EL (cell line): ENCODE measurements at places on chromosomes 6 and 20.

- DNase-seq = no peak
Measured at GRCh38 chr20:49843770-49844380, 31.2 kb downstream of the SLC9A8 start.

DNA sequence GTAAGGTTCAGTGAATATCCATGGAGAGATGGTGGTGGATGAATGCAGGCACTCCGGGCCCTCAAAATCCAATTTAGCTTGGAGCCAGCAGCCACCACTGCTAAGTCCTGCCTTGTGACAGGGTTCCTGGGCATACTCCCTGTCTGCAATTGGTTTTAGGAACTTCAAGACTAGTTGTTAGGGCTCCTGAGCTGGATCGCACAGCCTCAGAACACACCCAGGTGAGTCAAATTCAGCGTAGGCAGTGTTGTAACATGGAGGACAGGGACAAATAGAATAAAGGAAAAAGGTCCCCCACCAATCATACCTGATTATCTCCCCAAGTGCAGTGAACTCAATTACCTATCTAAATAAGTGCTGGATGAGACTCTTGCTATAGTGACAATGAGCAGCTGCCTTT, 74.6 kb downstream of the PERP start:
- no peak for DNase-seq

- DNase-seq = peak; percentile 71
Measured at GRCh38 chr6:118709859-118710350, 58.5 kb upstream of the CEP85L start.

DNA sequence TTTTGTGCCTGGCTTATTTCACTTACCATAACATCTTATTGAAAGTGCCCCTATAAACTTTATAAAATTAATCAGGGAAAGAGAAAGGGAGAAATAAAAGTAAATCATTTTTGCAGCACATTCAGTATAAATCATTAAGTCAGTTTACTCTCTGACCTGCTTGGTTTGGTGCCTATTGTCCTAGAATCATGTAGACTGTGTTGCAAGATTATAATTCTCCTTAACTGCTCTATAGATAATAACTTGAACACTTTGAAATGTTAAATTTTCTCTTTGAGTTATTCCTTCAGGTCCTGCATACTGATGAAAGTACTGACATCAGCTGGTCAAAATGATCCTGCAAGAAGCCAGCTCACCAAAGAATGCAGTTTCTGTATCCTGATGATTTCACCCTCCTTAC, 969.6 kb upstream of the GJE1 start:
- no peak for DNase-seq

- no peak for DNase-seq
Measured at GRCh38 chr6:30840935-30841643, 43.2 kb upstream of the DDR1 start.

GRCh38 chr6:163888030-163888819, 473.7 kb downstream of the QKI start:
- DNase-seq = no peak

GRCh38 chr6:152378169-152378568, 259.0 kb downstream of the SYNE1 start:
- peak; percentile 59 for DNase-seq

DNA sequence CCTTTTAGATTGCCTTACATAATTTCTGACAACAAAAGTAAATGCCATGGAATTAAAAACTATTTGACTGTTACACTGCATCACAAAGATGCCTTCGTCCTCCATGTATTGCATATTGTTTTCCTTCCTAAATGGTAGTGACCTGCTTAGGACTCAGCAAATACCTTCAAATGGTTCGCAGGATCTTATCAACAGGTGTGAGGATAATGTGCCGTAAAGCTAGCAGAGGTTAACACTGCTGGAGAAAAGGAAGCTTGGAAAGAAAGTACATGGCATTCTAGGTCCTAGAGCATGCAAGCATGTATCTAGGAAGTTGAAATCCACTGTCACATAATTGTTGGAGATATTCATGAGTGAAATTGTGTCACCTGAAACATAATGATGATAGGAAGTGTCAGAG, 5.5 kb downstream of the CLVS2 start:
- no peak for DNase-seq
